ENCODE measurements at places on chromosomes 6 and 20. TPM values are rescaled to one million over a fixed set of nuclear protein-coding genes. Genes with fewer than 3 reads are reported as not detected.

The BAG2 gene
- polyA plus RNA-seq, result 2.3 TPM

The TMC2 gene
- not detected for polyA plus RNA-seq

The LAMA2 gene
- polyA plus RNA-seq, result 2.7 TPM

The TTBK1 gene
- polyA plus RNA-seq, result 0.02 TPM

The MAN1A1 gene
- polyA plus RNA-seq, result 2.0 TPM

The PRDM1 gene
- polyA plus RNA-seq, result 37.6 TPM

The RIPOR2 gene
- 0.41 TPM for polyA plus RNA-seq

The NFKBIL1 gene
- 16.1 TPM for polyA plus RNA-seq

The CD93 gene
- 2.8 TPM for polyA plus RNA-seq

The NOX3 gene
- not detected for polyA plus RNA-seq

The SLC35D3 gene
- polyA plus RNA-seq, result not detected

The PLA2G7 gene
- 0.12 TPM for polyA plus RNA-seq

The SLC22A7 gene
- not detected for polyA plus RNA-seq

The OPRM1 gene
- not detected for polyA plus RNA-seq

The KIAA0408 gene
- 2.1 TPM for polyA plus RNA-seq

The TRIM31 gene
- 0.22 TPM for polyA plus RNA-seq

The SSTR4 gene
- polyA plus RNA-seq, result not detected

The TRIM10 gene
- not detected for polyA plus RNA-seq

The FOXF2 gene
- polyA plus RNA-seq, result 2.3 TPM

The FRK gene
- polyA plus RNA-seq, result 1.3 TPM

The ANGPT4 gene
- 0.08 TPM for polyA plus RNA-seq

The ANKRD6 gene
- polyA plus RNA-seq, result 5.8 TPM

The HLA-G gene
- 0.07 TPM for polyA plus RNA-seq

The DNAH8 gene
- polyA plus RNA-seq, result under 0.01 TPM

The PPP1R3G gene
- polyA plus RNA-seq, result 0.92 TPM

The ENPP5 gene
- polyA plus RNA-seq, result 0.27 TPM

The MICB gene
- polyA plus RNA-seq, result 0.29 TPM
